SK-N-SH (cell line): ENCODE measurements at places on chromosomes 4 and X.

DNA sequence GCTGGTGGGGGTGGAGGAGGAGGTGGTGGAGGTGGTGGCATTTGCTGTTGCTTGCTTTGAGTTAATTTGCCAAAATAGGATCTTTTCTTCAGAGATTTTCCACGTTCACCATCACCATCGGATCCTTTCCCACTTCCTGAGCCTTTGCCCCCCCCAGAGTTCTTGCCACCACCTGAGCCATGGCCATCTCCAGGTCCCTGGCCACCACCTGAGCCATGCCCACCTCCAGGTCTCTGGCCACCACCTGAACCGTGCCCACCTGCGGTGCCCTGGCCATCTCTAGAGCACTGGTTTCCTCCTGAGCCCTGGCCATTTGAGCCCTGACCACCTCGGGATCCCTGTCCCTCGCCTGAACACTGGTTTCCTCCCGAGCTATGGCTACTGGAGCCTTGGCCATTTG, 1.9 kb downstream of the IRS4 start:
- DNase-seq: peak; percentile 10

DNA sequence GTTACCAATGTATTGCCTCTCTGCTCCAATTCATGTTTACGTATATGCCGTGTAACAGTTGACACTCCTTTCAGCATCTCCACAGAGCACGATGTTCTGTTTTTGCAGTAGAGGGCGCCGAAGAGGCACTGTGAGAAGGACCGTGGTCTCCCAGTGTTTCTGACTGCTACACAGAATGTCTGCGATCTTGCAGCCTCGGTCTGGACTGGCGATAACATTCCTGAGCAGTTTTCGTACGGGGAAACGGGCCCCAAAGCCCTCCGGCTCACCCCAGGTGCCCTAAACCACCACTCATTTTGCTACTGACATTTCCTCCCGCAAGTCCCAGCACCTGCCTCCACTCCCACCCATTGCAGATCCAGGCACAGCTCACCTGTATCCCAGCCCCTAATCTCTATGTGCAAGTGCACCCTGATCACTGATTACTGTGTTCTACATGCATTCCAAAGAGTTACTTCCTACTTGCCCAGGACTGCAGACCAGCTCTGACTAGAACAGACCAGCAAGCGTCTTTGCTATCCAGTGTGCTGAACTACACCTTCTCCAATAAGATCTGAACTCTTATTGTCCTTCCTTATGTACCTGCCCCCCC, 12.4 kb upstream of the NFXL1 start:
- peak; percentile 17 for DNase-seq

DNA sequence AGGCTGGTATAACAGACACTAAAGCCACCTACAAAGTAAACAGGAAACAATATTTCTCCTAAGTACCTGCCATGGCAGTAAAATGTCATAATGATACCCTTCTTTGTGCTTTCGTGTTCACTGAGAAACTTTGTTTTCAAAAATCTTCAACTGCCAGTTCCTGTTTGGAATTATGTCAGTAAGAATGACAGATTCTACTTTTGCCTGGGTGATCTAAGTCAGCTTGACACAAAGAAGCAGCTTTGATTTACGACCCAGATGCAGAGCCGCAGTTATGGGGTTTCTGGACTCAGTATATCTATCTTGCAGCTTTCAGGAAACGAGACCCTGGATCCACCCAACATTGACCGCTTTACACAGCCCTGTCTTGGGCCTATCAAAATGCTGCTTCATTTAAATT, 71.2 kb downstream of the SNX25 start:
- no peak for DNase-seq

- DNase-seq: no peak
These were observed 34.7 kb downstream of the SH3RF1 start for GRCh38 chr4:169236078-169236477.

- DNase-seq: no peak
These were observed 402.8 kb upstream of the NWD2 start for GRCh38 chr4:36841583-36842326.

DNA sequence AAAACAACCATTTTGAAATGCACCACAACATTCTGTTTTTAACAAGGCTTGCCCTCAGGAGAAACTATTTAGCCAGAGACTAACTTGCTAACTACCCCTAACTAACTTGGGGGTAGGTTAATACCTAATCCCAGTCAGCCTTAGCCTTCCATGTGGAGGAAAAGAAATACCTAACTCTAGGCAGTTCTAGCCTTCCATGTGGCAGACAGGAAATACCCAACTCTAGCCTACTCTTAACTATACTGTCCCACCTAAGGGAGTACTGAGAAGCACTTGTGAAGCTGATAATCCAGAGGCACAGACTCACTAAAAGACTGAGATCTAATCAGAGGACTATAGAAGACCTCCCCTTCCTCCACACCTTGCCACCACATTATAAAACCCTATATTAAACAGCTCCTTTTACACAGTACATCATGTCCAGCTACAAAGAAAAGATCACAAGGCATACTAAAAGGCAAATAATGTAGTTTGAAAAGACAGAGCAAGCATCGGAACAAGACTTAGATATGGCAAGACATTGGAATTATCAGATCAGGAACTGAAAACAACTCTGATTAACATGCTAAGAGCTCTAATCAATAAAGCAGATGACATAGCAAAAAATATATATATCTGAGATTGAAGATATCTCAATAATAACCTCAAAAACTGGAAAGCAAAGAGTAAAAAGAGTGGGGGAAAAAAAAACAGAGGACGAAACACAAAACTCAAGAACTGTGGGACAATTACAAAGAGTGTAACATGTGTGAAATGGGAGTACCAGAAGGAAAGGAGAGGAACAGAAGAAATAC, 52.2 kb downstream of the FRYL start:
- no peak for DNase-seq

GRCh38 chr4:92012899-92013867, 290.6 kb upstream of the GRID2 start:
- no peak for DNase-seq

DNA sequence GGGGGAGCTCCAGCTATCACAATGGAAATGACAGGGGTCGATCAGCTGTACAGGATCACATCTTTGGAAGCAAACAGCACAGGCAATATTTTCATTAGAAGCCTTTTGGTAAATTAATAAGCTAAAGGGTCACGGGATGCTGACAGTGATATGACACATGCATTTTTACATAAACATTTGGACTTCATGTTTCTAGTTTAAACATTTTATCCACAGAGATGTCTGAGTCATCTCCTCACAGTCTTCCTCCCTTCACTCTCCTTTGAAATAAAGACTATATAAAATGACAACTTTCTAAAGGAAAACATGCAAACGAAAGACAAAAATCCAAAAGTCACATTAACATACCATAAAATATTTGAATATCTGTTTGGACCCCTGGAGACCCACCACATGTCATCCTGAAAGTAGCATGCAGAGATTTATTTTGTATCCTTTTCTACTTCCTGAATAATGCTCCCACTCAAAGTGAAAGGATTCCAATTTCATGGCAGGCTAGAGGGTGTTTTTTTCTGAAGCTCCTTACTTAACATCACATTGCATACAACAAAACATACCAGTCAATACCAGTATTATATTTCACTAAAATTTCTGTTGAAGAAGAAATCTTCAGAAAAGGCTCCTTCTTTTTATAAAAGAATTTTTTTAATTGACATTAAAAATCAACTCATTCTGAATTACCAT, 200.1 kb upstream of the PPARGC1A start:
- no peak for DNase-seq

- peak; percentile 28 for DNase-seq
These were observed 6.4 kb downstream of the TCEAL8 start for GRCh38 chrX:103248553-103248952.

GRCh38 chrX:7941390-7942042, 14.3 kb upstream of the PNPLA4 start:
- no peak for DNase-seq

DNA sequence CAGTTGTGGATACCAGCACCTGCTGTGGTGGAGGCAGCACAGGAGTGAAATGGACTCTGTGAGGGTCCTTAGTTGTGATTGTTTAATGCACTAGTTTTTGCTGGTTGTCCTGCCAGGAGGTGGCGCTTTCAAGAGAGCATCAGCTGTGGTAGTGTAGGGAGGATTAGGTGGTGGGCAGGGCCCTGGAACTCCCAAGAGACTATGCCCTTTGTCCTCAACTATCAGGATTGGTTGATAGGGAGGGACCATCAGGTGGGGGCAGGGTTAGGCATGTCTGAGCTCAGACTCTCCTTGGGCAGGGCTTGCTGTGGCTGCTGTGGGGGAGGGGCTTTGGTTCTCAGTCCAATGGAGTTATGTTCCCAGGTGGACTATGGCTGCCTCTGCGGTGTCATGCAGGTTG, 121.9 kb downstream of the RRAGB start:
- DNase-seq: no peak

DNA sequence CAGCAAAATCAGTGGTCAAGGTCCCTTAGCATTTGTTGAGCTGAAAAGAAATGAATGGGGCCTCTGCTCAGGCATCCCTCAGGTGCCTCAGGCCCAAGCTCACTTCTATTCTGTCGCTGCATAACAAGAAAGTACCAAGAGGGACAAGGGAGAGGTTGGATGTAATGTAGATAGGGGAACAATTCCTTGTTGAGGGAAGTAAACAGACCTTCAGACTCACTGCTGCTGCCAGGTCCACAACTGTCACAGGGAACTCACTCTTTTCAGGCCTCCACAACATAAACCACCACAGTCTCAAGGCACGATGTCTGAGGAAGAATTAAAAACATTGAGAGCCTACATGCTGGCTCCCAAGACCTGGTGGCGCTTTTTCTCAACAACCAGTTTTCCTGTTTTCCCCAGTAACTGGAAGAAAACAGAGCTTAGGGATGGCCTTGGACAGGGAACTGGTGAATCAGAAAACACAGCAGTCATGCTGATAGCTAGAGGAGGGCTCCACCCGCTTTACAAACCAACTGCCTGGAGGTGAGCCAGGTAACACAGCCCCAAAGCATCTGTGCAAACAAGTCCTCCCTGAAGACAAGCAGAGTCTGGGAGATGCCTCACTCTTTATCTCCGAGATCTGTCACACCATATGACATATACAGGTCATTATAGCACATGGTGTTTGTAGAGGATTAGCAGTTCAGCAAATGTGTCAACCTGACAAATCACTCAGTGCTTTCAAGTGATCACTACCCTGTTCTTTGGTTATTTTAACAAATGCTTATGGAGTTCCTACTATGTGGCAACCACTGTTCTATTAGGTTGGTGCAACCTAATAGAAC, 14.3 kb upstream of the AWAT1 start:
- DNase-seq: no peak

DNA sequence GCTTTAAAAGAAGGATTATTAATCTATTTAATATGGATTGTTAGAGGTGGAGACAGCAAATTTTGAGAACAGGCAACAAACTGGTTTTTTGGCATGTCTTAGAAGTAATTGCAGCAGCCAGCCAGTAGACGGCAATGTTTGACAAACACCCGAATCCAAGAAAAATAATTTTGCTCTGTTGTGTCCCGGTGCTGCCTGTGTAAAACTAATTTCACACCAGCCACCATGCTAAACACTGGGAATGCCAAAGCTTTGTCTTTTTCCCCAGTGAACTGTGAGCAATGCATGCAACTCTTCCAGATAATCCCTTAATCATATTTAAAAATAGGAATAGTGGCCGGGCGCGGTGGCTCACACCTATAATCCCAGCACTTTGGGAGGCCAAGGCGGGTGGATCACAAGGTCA, 25.9 kb downstream of the SMIM31 start:
- peak; percentile 42 for DNase-seq

GRCh38 chr4:19051831-19052230, 1030.3 kb upstream of the LCORL start:
- DNase-seq: no peak

- DNase-seq: no peak
These were observed 467.0 kb downstream of the STIM2 start for GRCh38 chr4:27327421-27328181.

DNA sequence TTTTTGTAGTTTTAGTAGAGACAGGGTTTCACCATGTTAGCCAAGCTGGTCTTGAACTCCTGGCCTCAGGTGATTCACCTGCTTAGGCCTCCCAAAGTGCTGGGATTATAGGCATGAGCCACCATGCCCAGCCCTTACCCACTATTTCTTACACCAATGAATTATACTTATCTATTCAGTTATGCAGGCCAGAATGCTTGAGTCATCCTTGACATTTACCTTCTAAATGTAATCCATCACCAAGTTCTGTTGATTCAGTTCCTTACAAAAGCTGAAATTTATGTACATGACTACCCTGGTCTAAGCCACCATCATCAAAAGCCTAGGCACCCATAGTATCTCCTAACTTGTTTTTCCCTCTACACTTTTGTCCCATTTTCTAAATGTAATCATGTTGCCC, 585.7 kb downstream of the IL15 start:
- no peak for DNase-seq

- no peak for DNase-seq
These were observed 516.4 kb upstream of the BOD1L1 start for GRCh38 chr4:14143892-14144291.

- peak; percentile 58 for DNase-seq
These were observed 181.7 kb upstream of the TBC1D9 start for GRCh38 chr4:140937866-140938265.

- DNase-seq: peak; percentile 37
These were observed 10.1 kb upstream of the RNF4 start for GRCh38 chr4:2458546-2459491.

DNA sequence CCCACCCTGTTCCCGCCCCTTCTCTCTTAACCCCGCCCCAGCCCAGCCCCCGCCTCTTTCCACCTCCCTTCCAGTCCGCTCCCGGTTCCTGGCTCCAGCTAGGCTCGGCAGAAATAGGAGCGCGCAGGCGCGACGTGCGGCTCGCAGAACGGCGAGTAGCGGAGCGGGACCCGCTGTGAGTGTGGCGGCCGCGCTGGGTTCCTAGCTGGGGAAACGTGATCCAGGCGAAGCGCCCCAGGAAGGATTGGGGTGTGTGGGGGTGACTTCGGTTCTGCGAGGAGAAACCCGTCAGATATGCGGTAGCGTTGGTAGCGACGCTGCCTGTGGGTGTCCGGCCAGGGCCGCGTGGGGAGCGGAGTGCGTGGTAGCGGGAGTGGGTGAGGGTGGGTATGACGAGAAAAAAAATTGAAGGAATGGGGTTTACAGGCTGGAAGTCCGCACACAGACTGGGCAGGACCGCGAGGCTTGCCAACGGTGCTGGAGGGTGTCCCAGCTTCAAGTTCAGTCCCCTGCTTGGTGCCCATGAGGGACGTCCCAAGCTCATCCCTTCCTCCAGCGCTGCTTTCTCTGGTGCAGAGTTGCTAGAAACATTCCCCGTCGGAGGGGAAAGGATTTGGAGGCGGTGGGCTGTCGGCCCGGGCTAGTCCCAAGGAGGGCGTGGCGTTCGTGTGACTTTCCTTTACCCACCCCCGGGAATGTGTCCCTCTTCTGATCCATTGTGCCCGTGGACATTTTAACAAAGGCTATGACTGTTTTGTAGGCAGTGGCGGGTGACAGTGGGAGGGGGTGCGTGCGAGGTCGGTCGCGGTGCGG, at the start of gene PRRG1:
Gene PRRG1, plus strand, starts transcription at position 144 of the 813 bp plus-strand sequence. CDS start 56,886 bp downstream, outside the sequence.
- peak; percentile 64 for DNase-seq

- no peak for DNase-seq
These were observed 1.3 kb downstream of the NCAPG start for GRCh38 chr4:17812125-17812524.
